ENCODE measurements at places on chromosomes 11 and 22. TPM values are rescaled to one million over a fixed set of nuclear protein-coding genes. Genes with fewer than 3 reads are reported as not detected.

DNA sequence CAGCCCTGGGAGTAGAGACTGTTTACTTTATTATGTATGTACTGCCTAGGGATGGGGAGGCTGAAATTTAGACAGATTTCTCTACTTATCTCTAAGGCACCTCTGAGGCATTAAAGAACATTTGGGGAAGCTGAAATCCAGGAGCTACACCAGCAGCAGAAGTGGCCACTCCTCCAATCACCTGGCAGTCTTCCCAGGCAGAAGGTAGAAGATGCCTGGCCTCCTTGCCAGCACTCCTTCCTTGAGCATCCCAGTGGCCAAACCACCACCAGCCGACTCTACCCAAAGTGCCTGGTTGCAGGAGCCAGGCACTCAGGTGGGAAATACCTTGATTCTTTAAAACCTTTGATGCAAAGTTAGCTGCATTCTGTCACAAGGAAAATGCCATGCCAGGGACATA lies 1.9 kb upstream of the FAT3 start:
- no peak for DNase-seq

DNA sequence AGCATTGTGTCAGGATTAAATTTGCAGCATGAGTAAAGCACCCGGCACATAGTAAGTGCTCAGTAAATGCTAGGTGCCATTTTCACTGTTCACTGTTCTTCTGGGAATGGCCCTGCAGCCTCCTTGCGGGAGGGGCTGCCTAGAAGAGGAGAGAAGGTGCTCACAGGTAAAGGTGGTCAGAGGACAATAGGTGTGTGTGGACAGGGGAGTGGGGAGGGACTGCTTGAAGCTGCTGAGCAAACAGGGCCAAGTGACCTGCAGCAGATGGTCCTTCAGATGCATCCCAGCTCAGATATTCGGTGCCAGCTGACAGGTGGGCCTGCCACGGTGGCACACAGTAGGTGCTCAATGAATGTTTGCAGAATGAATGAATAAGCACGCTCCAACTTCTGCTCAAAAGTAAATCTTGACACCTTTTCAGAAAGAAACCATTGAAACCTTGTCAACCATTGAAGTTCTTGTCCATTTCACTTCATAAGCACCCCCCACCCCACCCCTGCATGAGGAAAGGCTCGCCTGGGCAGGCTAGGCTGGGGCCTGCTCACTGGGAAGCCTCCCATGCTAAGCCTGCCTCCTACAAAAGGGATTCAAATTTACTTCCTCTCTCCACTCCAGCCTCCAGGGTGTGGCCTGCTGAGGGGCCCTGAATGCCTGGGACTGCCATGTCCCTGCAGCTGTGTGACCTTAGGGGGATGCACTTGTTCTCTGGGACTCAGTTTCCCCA lies 1.6 kb downstream of the KIAA0930 start:
- DNase-seq: no peak

GRCh38 chr11:43866520-43866919 lies 14.1 kb upstream of the ALKBH3 start:
- no peak for DNase-seq

DNA sequence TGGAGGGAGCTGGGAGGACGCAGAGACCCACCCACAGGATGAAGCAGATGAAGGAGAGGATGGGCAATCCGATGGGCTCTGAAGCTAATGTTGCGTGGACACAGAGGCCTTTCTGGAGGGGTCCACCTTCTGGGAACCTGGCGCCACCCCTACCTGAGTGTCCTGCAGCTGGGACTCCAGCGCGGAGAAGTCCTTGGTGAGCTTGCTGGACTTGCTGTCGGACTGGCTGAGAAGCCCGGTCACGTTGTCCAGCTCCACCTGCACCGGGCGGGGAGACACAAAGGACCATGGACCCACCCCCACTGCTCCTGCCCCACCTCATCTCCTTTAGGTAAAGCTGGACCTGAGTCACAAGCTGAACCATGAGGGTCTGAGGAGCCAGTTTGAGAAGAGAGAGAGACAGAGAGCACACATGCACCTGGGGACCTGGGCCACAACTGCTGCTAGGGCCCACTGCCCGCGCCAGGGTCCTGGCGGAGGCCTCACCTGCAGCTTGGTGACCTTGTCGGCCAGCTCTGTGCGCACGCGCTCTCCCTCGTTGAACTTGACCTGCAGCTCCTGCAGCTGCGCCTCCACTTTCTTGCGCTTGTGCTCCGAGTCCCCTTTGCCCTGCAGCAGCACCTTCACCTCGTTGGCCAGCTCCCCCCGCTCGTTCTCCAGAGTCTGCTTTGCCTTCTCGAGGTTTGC lies 40.8 kb downstream of the APOL1 start:
- DNase-seq: no peak

- no peak for DNase-seq
Measured at GRCh38 chr11:84608837-84609196, 1018.3 kb downstream of the DLG2 start.

- DNase-seq: no peak
Measured at GRCh38 chr11:12604557-12605153, 69.6 kb upstream of the TEAD1 start.

DNA sequence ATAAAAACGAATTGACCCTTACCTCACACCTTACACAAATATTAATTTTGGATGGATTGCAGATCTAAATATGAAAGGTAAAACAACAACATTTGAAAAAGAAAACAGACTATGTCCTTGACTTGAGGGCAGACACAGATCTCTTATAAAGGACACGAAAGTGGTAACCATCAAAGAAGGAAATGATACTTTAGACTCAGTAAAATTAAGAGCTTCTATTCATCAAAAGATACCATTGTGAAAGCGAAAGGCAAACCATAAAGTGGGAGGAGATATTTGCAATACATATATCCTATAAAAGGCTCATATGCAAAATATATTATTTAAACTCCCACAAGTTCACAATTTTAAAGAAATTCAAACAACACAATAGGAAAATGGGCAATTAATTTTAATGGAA lies 5.0 kb downstream of the HEPACAM start:
- no peak for DNase-seq

GRCh38 chr11:131685206-131685605 lies 314.8 kb downstream of the NTM start:
- no peak for DNase-seq

- no peak for DNase-seq
Measured at GRCh38 chr11:70713988-70714665, 315.8 kb downstream of the CTTN start.

DNA sequence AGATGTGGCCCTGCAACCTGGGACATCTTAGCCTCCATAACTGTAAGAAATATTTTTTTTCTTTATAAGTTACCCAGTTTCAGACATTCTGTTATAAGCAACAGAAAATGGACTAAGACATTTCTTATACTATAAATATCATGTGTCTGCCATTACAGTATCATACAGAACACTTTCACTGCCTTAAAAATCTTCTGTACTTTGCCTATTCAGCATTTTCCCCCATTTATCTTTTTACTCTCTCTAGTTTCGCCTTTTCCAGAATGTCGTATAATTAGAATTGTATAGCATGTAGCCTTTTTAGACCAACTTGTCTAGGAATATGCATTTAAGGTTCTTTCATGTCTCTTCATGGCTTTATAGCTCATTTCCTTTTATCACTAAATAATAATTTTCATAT lies 88.0 kb downstream of the PARVA start:
- DNase-seq: no peak

GRCh38 chr11:19805827-19806226 lies 93.2 kb downstream of the NAV2 start:
- DNase-seq: no peak

DNA sequence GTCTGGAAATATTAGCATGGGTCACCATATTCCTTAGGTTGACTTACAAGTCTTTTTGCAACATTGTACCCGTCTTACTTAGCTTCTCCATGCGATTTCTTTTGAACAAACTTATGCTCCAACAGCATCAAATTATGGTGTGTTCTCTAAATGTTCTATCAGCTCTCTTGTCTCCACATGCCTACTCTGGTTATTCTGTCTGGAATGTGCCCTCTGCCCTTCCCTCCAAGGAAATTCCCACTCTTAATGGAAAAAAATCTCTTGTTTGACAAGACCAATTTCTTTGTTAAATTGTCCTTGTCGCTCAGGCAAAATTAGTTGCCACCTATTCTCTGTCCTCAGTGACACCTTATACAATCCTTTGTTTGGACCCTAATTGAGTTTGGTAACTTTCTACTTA lies 522.8 kb upstream of the LUZP2 start:
- no peak for DNase-seq

GRCh38 chr22:48306785-48307510 lies 1520.7 kb downstream of the BRD1 start:
- DNase-seq: no peak

DNA sequence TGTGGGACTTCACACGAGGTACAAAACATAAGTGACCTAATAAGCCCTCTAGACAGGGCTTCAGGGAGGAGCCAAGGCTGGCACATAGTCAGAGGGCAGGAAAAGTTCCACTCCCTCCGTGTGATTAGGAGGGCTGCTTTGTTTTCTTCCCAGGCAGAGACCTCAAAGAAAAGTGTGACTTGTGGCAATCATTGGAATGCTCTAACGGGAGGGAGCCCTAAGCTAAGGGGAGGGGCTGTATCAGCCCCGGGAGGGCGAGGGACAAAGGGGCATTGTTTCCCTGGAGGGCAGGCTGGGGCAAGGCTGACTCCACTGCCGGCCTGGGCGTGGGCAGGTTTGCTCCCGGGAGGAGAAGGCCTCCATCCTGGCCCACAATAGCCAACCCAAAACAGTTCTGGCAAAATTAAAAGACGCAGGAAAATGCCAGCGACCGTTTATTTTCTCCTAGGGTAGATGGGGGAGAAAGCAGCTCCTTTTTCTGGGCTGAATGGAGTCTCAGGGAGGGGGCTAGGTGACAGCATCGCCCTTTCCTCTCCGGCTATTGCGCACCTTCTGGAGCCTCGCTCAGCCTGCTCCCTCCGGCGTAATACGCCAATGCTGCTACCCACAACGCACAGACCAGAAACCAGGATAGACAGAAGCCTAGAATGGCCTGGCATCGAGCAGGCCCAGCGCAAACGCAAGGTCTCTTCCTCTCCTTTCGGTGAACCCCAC lies 60.2 kb downstream of the ENDOD1 start:
- DNase-seq: peak; percentile 67

- DNase-seq: no peak
Measured at GRCh38 chr22:32794449-32795213, 6.9 kb upstream of the TIMP3 start.

DNA sequence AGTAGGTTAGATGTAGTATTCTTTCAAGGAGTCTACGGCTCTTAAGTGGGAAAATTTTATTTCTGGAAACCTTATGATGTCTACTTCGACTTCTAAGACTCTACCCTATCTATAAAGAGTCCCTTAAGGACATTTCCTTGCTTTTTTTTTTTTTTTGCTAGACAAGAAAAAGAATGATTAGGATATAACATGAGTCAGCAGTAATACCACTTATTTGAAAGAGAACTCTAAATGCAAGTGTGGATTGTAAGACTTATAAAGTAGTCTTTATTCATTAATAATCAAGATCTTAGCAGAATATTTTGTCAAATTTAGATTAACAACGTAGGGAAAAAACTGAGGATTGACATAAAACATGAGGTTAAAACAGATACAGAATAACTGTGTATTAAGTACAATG lies 71.0 kb downstream of the DKK3 start:
- no peak for DNase-seq

Gene GLYAT
- not detected for total RNA-seq

Gene OR8D4
- not detected for total RNA-seq

Gene SAA2
- not detected for total RNA-seq

Gene PPP6R2
- total RNA-seq: 55.5 TPM
